Lung (tissue), 17 donors: ENCODE measurements at places on chromosomes 6 and 20.

DNA sequence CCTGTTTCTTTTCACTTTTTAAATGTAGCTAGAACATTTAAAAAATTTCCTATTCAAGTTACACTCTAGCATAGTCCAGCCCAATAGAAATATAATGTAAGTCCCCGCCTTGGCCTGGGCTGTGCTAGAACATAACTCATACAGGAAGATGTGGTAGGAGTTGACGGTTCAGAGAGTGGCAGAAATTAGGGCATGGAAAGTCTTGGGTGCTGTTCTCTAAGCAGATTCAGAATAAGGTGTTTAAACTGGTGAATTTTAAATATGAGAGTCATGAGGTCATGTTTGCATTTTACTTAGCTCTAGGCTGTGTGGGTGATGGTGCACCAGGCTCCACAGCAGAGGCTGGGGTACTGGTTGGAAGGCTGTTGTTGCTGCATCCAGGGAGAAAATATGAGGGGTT is 256.5 kb downstream of the FARS2 start:
- DNase-seq, result no peak

GRCh38 chr6:64259372-64259771 is 623.8 kb downstream of the PHF3 start:
- DNase-seq, result no peak

- no peak for DNase-seq
Observed at GRCh38 chr6:131828080-131828479, 20.3 kb downstream of the ENPP1 start.

DNA sequence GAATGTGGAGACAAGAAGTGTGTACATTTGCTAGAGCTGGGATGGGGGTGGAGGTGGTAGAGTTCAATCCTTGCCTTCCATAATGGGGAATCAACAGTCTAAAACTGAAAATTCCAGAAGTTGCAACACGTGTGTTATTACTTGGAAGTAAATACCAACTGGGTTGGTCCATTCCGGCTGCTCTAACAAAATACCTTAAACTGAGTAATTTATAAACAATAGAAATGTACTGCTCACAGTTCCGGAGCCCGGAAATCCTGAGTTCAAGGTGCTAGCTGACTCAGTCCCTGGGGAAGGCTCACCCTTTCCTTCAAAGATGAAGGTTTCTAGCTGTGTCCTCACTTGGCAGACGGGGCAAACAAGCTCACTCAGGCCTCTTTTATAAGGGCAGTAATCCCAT is 59.0 kb downstream of the RIN2 start:
- DNase-seq, result peak; percentile 11

DNA sequence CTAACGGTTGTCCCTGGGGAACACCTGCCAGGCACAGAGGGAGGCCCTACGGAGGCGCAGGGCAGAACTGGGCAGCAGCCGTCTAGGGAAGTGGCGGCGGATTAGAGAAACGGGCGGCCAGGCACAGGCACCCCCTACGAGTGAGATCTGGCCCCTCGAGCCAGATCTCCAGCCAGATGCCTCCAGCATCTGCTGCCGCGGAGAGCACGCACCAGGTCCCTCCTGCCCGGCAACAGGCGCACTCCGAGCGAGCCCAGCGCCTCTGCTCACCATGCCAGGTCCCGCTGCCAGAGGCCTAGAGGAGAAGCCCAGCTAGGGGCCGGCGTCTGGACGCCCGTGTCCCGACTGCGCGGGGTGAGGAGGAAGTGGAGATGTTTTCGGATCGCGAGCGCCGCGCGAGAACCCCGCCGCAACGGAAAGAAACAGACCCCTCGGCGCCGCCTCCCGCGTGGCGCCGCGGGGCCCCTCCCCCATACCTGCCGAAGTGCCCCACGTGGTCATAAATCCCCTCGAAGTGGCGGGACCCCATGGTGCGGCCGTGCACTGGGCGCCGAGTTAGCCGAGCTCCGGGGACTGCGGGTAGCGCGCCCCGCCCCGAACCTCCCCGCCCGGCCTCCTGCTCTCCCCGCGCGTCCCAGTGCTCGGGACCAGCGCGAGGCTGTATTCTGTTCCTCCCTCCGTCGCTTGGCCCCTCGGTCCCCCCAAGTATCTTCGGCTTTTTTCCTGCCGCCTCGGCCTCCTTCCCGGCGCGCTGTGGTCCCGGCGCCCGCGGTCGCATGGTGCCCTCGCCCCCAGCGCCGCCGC is at the start of gene SLC22A16:
Gene SLC22A16, minus strand, starts transcription at position 568 of the 804 bp plus-strand sequence. Its CDS starts 39 bp downstream, at position 529.
- peak; percentile 38 for DNase-seq

GRCh38 chr20:62815066-62815991 is 1.5 kb upstream of the COL9A3 start:
- peak; percentile 54 for DNase-seq

DNA sequence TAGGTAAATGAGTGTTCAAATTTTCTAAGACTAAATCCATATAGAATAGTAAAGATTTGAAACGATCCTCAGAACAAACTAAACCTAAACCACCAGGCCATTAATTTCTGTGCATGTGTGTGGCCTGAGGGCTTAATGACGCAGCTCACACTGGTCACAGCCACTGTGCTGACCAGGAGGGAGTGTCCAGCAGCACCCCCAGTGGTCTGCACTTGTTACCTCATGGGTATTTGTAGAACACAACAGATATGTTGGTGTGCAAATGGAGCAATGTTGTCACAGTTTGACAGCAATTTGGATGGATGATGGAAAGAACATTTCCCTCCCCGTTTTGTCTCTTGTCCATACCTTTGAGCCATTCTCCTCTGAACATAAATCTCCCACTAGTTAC is 122.4 kb upstream of the EXOC2 start:
- DNase-seq, result no peak

DNA sequence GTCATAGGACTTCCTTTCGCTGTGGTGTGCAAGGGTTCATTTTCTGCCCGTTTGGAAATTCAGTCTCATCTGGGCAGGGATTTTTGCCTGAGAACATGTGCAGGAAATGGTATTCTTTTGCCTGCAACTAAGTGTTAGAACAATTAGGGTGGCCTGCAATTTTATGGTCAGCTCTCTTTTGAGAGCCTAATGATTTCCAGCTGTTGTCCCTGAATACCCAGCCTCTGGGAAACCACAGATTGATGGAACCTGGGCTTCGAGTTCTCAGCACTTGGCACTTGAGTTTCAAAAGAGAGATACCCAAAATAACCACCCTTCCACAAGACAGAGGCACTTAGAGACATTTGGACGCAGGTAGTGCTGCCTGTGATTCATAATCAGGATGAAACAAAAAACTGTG is 217.2 kb upstream of the FOXA2 start:
- DNase-seq, result no peak

- DNase-seq, result no peak
Observed at GRCh38 chr6:71454056-71454455, 165.4 kb downstream of the OGFRL1 start.

GRCh38 chr6:158706369-158706982 is 56.6 kb downstream of the SYTL3 start:
- peak; percentile 65 for DNase-seq

- no peak for DNase-seq
Observed at GRCh38 chr6:41691426-41692079, 43.9 kb downstream of the TFEB start.

GRCh38 chr6:71544028-71544427 is 255.4 kb downstream of the OGFRL1 start:
- no peak for DNase-seq

DNA sequence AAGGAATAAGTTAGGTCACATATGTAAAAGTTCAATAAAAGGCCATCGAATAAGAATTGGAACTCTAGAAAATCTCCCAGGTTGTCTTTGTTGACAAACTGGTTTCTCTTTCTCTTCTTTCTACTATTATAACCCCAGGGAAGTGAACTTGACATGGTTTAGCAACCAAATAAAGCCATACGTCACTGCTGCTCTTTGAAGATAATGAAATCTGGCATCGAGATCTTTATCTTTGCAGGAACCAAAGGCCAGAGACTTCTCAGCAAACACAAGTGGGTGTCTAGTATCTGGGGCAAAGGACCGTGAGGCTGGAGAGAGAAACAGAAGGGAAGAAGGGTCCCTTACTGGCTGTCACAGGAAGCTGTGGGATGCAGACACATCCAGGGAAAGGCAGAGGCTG is 286.7 kb upstream of the CDYL start:
- DNase-seq, result no peak

DNA sequence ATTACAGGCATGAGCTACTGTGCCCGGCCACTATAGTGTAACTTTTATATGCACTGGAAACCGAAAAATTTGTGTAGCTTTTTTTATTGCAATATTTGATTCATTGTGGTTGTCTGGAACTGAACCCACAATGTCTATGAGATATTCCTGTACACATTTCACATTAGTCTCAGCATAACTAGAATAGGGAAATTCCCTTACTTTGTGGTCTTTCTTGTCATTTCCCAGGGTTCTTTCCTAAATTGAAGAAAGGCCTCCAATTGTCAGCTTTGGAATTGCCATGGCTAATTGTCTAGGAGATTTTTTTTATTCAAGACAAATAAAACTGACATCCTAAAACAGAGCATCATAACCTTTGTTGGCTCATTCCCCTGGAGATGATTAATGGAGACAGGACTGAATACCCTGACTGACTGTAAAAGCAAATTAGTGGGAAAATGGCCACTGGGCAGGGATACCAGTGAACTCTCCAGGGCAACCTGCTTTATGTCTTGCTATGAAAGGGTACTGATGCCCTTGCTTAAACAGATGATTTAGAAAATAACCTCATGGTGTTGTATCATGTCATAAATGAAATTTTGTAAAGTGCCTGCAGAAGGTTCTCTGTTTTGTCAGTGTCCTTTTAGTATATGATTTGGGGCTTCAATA is 576.9 kb downstream of the RFPL4B start:
- no peak for DNase-seq

DNA sequence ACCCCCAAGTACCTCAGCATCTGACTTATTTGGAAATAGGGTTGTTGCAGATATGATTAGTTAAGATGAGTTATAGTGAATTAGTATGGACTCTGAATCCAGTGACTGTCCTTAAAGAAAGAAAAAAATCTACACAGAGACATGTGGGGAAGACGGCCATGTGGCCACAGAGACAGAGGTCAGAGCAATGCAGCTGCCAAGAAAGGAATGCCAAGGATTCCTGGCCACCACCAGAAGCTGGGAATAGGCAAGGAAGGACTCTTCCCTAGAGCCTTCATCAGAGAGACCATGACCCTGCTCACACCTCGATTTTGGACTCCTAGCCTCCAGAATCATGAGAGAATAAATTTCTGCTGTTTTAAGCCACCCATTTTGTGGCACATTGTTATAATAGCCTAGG is 81.8 kb downstream of the FYN start:
- DNase-seq, result no peak

GRCh38 chr20:11092151-11092550 is 418.4 kb upstream of the JAG1 start:
- DNase-seq, result no peak

DNA sequence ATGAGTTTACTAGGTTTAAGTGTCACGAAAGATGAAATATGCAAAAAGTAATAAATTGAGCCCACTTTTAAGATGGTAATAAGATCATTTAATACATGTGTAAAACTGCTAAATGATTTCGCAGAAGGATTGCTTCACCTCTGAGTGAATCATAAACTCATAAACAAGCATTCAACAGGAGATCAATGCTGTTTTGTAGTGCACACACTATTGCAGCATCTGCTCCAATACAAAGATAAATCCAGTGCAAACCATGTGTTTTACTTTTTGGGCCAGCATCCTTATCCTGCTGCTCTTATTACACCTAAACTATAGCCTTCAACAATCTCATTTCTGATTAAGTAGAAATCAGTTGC is 400.1 kb downstream of the NKAIN2 start:
- DNase-seq, result no peak
